ENCODE measurements at places on chromosomes 16 and 17.

DNA sequence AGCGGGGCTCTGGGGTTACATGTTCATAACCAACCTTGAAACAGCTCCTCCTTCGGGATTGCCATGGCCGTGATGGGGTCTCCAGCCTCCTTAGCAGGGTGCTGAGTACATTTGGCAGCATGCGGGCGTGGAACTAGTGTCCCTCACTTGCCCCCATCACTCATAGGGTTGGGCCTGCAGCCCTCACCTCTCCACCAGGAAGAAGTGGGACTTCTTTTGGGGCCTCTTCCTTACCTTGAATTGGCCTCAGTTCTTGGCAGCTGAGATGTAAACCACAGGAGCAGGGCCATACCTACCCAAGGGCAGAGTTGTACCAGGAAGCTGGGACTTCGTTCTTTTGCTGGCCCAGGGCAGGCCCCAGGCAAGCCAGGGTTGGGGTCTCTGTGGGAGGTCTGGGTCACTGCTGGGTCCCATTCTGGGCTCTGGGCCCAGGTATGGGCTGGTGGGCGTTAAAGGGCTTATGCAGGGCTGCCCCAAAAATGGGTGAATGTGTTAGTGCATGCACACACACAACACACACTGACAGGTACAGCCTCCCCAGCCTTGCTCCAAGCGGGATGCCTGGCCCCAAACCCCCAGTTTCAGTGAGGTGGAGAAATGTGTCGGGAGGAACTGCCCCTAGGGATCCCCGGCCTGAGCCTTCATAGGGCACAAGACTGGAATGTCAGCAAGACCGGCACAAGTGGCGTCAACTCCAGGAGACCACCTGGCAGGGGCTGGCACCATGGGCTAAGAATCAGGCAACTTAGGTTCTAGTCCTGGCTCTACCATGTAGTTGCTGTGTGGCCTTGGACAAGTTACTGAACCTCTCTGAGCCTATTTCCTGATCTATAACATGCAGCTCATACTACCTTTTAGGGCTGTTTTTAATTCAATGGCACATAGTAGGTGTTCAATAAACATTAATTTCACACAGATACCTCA is 3.9 kb upstream of the KRT15 start:
- no peak for DNase-seq

- DNase-seq: peak; percentile 76
These were observed 17.9 kb downstream of the LIG3 start for GRCh38 chr17:34998205-34998604.

GRCh38 chr17:66711881-66712321 is 123.0 kb upstream of the CACNG5 start:
- no peak for DNase-seq

DNA sequence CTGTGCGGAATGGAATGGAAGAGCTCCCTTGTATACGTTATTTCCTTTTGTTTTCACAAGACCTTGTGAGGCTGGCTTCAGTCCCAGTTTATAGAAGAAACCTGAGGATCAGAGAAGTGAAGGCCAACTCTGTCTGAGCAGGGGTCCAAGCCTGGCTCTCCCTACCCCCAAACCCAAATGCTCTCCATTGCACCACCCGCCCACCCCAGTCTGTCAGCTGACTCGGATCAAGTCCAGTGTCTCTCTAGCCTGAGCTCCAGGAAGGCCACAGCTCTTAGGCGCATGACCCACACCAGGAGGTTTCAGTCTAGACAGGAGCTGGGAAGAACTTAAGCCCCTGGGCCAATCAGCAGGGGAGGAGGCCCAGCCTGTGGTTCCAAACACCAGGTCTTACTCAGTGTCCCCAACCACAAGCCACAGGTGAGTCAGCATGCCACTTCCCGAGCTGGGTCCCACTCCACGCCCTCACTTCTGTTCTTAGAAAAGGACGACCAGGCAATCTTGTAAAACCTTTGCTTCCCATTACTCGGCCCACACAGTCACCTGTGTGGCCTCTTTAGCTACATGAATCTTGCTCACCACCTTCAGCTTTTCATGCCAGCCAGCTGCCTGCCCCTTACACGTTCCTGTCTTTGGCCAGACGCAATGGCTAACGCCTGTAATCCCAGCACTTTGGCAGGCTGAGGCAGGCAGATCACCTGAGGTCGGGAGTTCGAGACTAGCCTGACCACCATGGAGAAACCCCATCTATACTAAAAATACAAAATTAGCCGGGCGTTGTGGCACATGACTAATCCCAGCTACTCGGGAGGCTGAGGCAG is 27.8 kb downstream of the TK2 start:
- DNase-seq: peak; percentile 90

DNA sequence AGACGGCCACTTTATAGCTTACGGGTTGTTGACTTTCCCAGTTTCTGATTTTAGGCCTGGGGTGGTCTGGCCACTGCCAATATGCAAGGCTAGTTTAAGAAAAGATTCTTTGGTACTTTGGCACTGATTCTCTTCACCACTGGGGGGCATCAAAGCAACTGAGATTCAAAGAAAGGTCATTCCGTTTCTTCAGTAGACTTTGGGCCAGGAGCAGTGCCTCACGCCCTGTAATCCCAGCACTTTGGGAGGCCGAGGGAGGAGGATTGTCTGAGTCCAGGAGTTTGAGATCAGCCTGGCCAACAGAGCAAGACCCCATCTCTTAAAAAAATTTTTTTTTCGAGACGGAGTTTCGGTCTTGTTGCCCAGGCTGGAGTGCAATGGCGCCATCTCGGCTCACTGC is 53.0 kb downstream of the RPA1 start:
- DNase-seq: peak; percentile 19

DNA sequence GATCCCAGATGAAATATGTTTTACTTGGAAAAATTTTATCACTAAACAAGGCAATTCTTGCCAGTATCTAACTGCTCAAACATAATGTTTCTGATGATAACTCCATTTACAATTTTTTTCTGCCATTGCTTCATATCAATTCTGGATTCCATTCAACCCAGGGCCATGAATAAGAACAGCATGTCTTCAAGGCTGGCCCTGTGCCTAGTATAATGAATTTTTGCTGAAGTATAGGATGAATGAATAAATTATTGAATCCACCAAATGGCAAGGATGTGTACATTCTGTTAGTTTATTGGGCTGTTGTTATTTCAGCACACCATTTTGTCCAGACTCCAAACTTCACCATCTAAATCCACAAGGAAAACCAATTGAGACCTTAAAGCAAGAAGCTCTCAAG is 414.7 kb downstream of the HS3ST3B1 start:
- no peak for DNase-seq

DNA sequence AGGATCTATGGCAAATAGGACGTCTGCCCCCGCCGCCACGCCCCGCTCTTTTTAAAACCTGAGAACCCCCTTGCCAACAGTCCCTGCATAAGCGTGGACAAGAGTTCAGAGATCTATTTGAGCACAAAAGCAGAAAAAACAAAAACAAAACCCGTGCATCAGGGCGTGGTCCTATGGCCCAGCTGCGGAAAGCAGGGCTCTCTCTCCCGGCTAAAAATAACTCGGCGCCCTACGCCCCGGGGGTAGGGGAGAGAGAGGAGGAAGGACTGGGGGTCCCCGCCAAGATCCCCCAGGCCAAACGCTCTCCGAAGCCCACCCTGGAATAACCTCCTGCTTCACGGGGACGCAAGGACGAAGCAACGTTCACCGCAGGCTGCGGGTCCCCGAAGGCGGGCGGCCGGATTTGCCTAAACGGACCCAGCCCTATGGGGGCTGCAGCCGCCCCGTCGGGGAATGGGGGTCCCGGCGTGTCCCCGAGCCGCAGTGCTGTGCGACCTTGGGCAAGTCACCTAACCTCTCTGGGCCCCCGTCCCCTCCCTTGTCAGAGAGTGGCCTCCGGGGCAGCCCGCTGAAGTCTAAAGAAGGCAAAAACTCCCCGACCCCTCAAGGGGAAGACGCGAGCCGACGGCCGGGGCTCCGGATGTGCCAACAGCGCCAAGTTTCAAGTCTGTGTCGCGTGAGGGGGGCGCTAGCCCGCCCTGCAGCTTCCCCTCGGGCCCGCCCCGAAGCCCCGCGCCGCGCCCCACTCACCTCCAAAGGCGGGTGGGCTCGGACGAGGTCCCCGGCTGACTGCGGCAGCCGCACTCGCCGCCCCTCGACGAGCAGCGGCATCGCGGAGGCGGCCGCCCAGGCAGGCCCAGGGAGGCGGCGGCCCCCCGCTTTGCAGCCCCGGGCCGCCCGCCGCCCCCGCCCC is 477 bp downstream of the NTAN1 start:
- no peak for DNase-seq

DNA sequence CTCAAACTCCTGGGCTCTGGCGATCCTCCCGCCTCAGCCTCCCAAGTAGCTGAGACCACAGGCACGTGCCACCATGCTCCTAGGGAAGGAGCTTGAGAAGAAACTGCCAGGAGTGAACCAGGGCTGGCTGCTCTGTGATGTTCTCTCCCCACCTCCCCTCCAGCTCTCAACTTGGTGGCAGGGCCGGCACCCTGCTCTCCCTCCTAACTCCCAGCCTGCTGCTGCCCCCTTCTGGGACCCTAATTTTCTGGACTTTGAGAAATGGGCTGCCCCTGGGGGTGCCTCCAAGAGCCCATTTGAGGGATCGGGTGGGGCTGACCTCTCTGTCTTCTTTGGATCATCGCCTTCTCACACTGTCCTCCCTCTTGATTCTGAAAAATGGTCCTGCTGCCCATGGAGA is 14.9 kb upstream of the STAT3 start:
- DNase-seq: peak; percentile 52

GRCh38 chr16:5776876-5777275 is 679.3 kb upstream of the EEF2KMT start:
- no peak for DNase-seq

GRCh38 chr17:48241131-48241591 is 133.6 kb downstream of the SNX11 start:
- DNase-seq: no peak

GRCh38 chr17:32622540-32622939 is 135.7 kb downstream of the CDK5R1 start:
- no peak for DNase-seq

DNA sequence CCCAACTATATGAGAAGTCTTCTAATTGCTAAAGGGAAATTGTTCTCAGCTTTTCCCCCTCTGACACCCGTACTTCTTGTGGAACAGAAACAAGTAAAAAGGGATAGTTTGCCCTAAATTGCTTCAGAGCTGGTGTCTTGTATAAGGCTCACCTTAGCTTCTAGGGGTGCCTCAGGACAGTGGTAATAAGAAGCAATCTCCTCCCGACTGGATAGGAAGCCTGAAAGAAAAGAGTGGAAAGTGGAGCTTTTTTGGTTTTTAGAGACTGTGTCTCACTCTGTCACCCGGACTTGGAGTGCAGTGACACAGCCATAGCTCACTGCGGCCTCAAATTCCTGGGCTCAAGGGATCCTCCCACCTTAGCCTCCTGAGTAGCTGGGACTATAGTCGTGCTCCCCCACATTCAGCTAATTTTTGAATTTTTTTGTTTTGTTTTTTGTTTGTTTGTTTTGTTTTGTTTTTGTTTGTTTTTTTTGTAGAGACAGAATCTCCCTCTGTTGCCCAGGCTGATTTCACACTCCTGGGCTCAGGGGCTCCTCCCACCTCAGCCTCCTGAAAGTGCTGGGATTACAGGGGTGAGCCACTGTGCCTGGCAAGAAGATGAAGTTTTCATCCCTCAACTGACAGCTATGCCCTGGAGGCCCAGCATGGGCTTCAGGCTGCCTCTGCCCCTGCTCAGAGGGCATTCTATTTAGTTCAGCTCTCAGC is 3.4 kb downstream of the TAT start:
- no peak for DNase-seq

- no peak for DNase-seq
These were observed at the start of gene GLIS2 for GRCh38 chr16:4315186-4316107. TSS of gene GLIS2 (plus strand) at chr16:4316067. CDS start at chr16:4332281, 16,214 bp downstream.

DNA sequence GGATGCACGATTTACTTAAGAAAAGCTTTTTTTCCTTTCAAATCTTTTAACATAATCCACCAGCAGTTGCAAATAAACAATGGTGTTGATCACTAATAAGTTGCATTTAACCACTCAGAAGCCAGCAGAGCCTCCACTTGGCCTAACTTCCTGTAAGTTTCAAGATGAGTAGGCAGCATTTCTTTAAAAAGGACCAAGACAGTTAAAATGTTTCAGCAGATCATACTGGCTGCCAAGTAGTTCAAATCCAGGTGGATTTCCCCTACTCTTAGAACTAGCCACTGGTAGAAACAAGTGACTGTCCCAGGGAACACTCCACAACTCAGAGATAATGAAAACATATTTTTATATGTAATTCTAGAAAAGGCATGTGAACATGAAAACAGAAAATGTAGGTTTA is 17.0 kb upstream of the RFFL start:
- no peak for DNase-seq

- no peak for DNase-seq
These were observed 12.7 kb upstream of the DOC2B start for GRCh38 chr17:193841-194806.

- DNase-seq: peak; percentile 30
These were observed 543 bp downstream of the TXNDC11 start for GRCh38 chr16:11742093-11742535.

DNA sequence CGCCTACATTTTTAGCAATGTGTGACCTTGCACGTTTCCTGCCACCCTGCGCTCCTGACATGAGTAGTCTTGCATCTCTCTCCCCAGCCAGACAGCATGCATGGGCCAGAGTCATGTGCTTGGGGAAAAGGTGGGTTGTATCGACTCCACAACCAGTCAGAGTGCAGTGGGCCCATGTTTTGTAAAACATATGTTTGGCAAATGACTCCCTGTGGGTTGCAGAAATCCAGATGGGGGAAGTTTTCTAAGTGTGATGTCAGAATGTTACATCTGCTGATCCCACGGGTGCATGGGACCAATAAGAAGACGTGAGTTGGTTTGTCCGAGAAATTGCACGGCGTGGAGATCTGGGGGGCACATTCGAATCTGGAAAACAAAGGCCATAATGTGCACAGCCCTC is 147.1 kb downstream of the FOXL1 start:
- no peak for DNase-seq

DNA sequence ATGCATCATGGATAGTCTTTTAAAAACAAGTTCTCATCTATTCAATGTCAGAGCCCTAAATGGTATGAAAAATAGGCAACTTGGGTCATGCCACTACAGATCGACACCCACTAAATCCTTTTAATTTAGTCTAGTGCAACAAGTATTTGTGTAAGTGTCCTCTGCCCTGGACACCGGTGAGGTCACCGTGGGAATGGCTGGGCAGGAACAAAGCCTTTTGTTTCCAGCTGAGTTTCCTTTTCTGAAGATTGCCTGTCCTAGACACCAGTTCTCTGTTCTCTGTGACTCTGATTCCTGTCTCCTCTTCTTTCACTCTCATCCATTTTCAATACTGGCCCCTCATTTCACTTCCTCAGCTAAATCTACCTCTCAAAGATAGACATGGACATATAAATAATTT is 446.5 kb downstream of the MAF start:
- DNase-seq: no peak

DNA sequence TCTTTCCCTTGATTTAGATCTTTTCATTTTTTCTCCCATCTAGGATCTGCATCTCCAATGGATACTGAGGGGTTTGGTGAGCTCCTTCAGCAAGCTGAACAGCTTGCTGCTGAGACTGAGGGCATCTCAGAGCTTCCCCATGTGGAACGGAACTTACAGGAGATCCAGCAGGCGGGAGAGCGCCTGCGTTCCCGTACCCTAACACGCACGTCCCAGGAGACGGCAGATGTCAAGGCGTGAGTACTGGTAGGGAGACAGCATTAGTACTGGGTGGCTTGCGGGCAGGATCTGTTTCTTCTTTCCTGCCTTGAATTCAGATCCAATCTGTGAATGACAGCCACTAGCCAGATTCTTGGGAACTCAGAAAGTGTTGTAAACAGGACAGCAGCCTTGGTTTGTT is 18.3 kb downstream of the NUP93 start:
- DNase-seq: no peak

Data from activated T-cell treated with anti-CD3 and anti-CD28 coated beads, Interleukin-2, amount 50 U/mL, for 4 hours (primary cell).